ENCODE measurements at places on chromosomes 6 and 20.

- no peak for DNase-seq
Observed at GRCh38 chr6:17385660-17386059, 7.7 kb upstream of the CAP2 start.

GRCh38 chr6:45917439-45917838, 98.2 kb downstream of the CLIC5 start:
- no peak for DNase-seq

- DNase-seq, result no peak
Observed at GRCh38 chr6:50851049-50851845, 32.6 kb downstream of the TFAP2B start.

GRCh38 chr6:138576313-138576712, 77.0 kb upstream of the NHSL1 start:
- no peak for DNase-seq

DNA sequence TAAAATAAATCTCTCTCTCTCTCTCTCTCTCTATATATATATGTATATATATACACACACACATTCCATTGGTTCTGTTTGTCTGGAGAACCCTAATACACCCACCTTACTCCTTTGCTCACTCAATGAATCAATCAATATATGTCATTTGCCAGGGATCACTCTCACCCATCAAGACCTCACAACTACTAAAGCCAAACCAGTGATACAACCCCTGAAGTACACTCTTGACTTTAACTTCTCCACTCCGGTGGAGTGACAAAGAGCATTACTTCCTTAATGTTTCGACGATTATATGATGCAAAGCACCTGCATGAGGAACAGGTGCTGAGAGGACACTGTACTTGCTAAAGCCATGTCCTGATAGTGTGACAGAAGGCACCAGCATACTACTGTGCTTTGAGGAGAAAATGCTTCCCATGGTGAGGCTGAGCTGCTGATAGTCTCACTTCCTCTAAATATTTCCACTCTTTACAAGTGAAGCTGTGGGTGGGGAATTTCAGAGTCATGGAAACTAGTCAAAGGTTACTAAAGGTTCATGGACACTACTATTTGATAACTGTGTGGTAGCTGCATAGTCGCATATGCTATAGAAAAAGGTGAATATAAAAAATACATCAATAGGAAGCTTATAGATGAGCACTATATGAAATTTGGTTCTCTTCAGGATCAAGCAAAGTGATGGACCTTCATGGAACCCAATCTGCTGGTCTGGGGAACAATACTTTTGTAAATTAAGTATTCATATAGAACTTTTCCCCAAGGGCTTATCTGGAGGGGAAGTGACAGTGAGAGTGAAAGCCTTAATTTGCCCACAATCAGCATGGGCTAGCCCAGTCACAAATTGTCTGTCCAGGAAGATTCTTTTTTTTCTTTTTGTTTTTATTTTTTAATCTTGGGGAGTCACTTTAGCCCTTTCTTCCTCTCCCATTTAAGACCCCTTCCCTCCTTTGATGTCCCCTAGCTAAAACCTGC, 141.9 kb upstream of the NEDD9 start:
- DNase-seq, result no peak

DNA sequence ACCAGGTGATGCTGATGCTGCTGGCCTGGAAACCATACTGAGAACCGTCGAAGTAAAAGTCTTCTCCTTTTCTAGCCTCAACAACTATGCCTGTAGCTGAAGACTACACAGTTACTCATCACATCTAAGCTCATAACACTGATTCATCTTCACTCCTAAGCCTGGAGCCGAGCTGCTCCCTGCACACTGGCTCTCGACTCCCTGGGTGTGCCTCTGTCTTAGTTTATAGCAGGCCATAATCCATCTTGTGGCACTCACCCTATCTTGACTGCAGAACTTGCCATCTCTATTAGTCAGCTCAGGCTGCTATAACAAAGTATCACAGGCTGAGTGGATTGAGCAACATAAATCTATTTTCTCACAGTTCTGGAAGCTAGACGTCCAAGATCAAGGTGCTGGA, 191.0 kb downstream of the UNC5CL start:
- no peak for DNase-seq

DNA sequence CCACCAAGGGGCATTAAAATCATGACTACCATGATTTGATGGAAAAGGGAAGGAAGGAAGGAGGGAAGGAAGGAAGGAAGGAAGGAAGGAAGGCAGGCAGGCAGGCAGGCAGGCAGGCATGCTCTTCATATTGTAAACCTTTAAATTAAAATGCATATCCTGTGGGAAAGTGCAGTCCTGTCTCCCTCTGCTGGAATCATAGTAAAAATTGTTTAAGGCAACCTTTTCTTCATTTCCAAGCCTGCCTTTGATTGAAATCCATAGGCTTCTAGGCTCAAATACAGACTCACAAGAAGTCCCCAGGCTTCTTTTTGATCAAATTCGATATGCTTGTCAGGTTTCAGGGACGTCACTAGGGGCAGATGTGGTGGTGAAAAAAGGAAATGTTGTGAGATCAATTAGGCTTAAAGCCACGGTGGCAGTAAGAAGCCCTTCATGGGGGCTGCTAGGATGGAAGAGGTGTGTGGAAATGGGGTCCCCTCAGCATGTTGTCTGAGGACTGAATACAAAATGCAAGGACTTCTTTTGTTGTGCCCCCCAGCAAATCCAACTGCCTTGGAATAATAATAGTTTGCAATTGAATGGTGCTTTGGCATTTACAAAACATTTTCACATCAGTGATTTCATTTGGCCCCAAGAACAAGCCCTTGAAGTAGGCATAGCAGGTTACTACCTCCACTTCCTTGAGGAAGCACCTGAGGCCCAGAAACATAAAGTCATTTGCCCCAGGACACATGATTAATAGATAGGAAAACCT, 25.6 kb upstream of the GABRR1 start:
- no peak for DNase-seq

GRCh38 chr6:113893866-113894265, 36.7 kb downstream of the MARCKS start:
- no peak for DNase-seq

- no peak for DNase-seq
Observed at GRCh38 chr6:53768636-53769035, 26.2 kb upstream of the LRRC1 start.

DNA sequence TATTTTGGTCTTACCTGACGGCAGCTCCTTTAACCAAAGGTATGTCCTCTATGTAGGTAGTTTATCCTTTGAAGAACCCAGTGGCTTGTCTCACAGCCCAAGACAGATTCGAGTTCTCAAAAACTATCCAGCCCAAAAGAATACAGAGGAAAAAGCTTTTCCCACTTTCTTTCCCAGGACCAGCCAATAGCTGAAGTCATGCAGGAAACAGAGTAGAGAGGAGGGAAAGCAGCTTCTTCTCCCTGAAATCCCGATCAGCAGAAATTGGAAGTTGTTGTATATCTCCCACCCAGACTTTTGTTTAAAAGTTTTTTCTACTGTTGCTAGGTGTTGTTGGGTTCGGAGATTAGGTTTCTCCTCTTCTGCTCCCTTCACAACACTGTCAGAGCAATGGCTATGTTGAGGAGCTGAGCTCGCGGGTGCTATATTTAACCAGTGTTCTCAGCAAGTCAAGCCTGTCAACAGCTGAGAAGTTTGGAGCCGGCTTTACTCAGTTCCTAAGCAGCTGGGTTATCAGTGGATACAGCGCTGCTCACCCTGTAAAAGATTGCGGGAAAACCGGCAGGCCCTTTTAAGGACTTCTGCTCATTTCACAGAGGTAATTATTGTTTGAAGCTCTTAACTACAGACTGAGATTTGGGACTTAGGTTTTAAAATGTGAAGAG, at the start of gene FILIP1:
TSS of gene FILIP1 (minus strand) at position 401 of the 665 bp plus-strand sequence. CDS start 78,828 bp downstream, outside the sequence.
- no peak for DNase-seq

GRCh38 chr20:57391439-57392301, 474 bp downstream of the RBM38 start:
- no peak for DNase-seq

GRCh38 chr6:4057036-4057435, 21.9 kb downstream of the FAM217A start:
- DNase-seq, result no peak

DNA sequence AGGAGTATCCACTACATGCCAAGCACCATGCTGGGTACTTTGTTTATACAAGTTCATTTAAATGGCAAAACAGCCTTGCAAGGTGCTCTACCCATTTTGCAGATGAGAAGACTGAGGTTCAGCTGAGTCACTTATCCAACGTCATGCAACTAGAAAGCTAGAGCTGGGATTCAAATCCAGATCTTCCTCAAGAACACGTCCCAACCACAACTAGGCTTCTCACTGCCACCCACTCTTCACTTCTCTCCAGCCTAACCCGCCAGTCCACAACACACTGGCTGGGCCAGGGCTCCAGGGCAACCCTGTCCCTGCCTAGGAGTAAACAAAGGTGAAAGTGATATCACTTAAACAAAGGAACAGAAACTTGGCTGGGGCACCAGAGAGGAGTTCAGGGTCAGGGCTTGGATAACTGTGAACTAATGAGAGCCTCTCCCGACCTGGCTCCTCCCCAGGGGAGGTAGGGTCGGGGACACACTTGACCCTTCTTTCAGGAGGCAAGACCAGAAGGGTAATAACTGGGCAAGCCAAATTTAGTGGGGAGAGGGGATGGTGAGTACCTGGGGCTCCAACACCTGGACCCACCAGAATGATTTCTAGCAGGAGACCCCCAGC, 7.9 kb downstream of the SDC4 start:
- DNase-seq, result no peak

GRCh38 chr6:134081506-134081905, 29.1 kb upstream of the SLC2A12 start:
- DNase-seq, result no peak

- no peak for DNase-seq
Observed at GRCh38 chr6:36856277-36856676, 17.0 kb upstream of the CPNE5 start.

DNA sequence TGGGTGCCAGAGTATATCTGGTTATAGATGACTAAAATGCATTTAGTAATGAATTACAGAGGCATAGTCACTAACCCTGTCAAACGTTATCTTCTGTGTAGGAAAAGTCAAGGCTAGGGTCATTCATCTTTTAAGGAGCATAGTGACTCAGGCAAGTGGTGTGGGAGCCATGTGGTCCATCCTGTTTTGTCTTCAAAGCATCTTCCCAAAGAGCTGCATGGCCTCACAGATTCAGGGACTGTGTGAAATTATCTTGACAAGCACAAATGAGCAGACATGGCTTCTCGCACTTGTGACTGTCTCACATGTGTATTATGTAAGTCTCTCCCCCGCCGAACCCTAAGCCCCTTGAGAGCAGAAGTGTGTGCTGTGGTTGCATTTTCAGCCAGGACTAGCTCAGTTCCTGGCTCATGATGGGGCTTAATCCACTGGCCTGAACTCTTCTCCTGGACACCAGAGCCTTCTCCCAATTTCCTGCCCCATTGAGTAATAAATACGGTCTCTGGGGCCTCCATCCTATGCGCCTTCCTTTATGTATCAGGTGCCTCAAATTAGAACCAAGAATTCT, 769.1 kb downstream of the QKI start:
- no peak for DNase-seq

DNA sequence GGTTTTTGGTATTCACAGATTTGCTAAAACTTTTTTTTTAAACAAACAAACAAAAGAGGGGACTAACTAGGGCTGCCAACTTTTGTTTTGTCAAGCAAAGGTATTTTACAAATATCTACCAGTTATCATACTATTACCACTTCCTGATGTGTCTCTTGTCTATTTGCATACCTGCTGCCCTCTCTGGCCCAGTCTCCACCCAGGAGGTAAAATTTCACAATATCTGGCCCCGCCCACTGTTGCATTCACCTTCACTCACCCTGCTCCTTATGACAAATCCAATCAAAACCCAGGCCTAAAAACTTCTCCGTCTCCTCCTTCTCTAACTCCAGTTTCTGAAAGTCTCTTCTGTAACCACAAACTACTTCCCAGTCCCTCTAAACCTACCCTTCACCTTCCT, 82.2 kb downstream of the TRERF1 start:
- DNase-seq, result no peak

GRCh38 chr6:80733641-80734040, 627.2 kb downstream of the BCKDHB start:
- DNase-seq, result no peak

DNA sequence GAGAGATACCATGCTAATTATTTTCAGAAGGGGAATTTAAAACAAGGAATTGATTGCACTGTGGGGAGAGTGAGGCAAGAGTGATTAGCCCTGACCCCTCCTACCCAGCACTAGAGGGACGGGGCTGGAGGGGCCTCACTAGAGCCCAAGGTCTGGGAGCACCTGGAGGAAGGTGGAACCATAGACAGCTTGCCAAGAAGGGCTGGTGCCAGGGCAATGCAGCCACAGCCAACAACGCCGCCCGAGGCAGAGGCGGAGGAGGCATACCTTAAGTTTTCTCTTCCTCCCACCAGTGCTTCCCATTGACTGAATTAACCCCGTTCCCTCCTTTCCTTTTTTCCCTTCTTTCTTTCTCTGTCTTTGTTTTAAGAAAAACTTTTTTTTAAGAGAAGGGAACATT, 40.0 kb downstream of the IYD start:
- DNase-seq, result no peak

DNA sequence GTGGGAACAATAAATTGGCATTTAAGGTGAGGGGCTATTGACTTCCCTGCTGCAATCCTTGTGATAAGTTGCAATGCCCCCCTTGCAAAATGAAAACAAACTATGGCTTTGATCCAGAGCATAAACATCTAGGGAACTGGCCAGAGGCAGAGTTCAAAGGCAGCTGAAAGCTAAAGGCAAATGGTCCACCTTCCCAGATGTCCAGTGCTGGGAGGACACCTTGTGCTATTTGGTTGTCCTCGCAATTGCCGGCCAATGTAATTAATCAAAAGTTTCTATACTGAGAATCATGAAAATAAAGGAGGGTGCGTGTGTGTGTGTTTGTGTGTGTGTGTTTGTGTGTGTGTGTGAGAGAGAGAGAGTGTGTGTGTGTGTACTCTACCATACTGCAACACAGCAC, 337.4 kb downstream of the CBLN4 start:
- DNase-seq, result no peak

DNA sequence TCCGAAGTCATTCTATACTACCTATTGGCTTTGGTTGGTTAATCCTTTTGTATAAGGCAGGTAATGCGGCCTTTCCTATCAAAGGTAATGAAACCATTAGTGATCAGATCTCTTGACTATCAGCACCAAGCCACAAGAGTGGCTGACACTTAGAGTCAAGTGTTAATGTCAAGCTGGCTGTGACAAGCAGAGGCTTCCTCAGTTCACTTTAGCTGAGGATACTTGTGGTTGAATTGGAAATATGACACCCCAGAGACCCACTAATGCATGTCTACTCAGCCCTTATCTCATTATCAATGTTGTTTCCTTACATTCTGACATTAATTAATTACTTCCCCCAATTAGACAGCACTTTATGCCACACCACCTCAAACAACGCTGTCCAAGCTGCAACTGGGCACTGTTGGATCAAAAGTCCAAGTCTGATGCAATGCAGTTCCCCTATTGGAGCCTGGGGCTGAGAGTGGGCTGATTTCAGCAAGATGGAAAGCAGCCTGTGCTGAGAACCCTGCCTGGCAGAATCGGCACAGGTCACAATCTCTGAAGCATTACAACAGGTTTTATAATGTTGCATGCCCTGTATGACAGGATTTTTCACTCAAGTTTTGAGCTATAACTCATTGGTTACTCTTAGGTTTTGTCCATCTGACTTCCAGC, 273.5 kb downstream of the COL12A1 start:
- no peak for DNase-seq

All from stimulated activated CD8-positive, alpha-beta memory T cell treated with anti-CD3 and anti-CD28 coated beads, Interleukin-7, amount 100 ng/mL, for 1 hour (primary cell).